Right lobe of liver (tissue), 6 donors: ENCODE measurements at places on chromosomes 5 and 9.

DNA sequence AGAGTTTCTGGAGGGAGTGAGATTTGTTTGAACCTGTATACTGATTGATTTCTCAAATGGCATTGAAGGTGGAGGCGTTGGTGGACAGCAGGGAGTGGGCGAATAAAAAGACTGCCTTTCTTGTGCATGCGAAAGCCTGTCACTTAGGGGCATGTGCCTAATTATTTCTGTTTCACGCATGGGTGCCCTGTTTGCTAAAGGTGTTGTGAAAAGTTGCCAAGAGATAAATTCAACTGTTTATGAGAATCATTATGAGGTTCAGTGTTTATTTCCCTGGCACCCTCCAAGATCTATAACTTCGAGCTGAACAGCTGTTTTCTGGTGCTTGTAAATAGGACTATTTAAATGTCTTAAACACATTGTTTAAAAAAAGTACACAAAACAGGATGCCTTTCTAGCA, 67.4 kb upstream of the DMRTA1 start:
- DNase-seq: no peak

- DNase-seq: no peak
Measured at GRCh38 chr9:110110154-110110553, 97.8 kb downstream of the C9orf152 start.

DNA sequence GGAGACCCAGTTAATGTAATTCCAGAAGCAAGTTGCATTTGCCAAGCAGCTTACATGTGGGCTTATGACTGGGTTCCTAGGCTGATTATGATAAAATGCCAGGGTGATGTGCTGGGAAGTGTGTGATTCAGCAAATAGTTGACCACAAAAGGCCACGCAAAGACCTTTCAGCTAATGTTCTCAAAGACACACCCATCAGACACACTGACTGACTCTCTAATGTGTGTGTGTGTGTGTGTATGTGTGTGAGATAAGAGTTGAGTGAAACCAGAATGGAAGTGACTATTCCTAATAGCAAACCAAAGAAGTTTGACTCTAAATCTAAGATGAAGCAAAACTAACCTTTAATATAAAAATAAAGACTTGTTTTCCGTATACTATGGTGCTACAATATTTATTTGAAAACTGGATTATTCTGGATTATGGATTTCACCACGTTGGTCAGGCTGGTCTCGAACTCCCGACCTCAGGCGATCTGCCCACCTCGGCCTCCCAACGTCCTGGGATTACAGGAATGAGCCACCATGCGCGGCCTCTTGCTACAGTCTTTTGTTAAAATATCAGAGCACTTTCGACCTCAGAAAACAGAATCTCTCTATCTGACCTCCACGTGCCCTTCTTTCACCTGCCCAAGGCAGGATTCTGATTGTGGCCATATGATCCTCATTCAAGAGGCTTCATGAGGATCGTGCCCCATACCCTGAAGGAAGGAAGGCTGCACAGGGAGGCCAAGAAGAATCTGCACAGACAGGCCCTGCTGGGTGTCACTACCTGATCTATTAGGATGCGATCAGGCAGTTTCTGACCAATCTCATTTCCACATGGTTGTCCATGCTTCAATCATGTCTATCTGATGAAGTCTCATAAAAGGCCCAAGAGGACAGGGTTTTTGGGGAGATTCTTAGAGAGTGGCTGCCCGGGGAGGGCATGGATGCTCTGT, 75.6 kb downstream of the USP20 start:
- no peak for DNase-seq

DNA sequence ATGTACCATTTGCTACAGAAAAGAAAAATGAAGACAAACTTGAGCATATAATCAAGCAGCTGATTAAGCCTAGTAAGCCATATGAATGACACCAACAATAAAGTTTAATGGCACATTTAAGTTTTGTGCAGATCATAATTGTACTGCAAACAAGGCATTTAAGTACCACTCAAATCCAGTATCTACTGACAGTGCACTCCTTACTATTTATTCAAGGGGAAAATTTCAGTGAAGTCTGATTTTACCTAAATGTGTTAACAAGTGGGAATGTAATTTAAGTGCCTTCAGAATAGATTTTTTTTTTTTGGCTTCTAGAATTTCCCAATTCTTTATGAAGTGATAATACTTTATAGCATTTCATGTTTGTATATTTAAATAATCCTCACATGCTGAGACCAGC, 341.0 kb upstream of the POU5F2 start:
- no peak for DNase-seq

GRCh38 chr9:113409481-113409880, 994 bp downstream of the POLE3 start:
- no peak for DNase-seq

DNA sequence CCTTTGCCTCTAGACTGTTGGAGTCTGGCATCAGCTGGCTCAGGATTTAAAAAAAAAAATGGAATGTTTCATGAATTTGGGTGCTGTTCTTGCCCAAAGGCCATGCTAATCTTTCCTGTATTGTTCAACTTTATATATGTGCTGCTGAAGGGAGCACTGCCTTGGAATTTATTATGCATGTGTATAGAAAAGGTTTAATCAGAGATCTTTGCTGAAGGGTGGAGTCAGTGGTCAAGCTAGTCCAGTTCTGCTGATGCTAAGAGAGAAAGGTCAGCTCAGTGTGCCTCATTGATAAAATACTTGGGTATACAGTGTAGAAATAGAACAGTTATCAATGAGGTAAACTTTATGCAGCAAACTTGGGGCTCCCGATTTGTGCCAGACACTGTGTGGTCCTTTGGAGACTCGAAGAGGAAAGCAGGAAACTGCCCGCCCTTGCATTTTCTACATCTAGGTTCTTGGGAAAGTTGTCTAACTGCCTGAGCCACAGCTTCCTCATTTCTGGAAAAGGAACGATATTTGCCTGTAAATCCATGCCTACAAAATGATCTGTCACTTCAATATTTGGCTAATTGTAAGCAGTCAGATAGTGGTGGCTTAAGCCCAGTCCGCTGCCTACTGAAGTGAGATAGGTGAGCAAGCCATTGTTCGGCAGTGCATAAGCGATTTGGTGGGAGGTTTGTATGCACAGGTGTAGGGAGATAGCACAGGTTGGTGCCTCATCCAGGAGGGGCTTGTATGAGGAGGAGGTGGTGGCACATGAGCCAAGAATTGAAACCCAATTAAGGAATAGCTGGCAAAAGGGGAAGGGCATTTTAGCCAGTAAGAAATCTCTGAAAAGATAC, 29.2 kb upstream of the GTF2H2C start:
- no peak for DNase-seq

GRCh38 chr9:134325813-134326723, at the start of gene RXRA:
TSS of gene RXRA (plus strand) at chr9:134326455. CDS start at chr9:134326632, 177 bp downstream.
- peak; percentile 94 for DNase-seq

DNA sequence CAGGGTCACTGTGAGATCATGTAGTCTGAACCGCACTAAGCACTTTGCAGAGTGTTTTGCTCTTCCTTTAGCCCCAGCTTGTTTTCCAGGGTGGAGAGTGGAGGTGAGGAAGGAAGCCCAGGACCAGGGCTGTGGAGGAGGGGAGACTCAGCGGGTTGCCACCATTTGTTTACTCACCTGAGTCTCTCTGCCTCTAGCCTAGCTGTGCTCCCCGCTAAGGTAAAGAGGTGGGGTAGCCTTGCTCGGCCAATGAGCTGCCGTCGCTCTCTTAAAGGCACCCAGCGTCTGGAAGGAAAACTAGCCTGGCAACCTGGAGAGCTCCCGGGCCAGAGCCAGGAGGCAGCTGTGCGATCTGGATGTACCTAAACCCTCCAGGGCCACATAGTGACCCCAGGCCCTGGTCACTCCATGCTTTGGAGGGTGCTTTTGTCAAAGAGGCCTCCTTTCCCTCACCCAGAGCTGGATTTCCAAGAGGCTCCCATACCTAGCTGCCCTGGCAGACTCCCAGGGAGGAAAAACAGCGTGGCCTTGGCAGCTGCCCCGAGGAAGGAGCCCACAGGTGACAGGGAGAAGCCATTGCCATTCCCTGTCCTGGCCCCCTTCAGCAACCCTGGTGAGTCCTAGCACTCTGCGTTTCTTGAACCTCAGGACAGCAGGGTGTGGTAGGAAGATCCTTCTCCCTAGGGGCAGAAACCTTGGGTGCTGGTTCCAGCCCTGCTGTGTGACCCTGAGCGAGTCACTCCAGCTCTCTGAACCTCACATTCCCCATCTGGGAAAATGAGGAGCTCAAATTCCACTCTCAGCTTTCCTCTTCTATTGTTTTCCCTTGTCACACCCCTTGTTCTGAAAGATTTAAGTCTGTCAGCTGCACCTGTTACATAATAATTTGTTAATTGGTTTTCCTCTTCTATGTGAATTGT, 42.4 kb upstream of the LARP1 start:
- DNase-seq: no peak

- DNase-seq: no peak
Measured at GRCh38 chr9:14146201-14146874, 167.6 kb downstream of the NFIB start.

- DNase-seq: no peak
Measured at GRCh38 chr5:154316223-154316935, 125.8 kb downstream of the GALNT10 start.

DNA sequence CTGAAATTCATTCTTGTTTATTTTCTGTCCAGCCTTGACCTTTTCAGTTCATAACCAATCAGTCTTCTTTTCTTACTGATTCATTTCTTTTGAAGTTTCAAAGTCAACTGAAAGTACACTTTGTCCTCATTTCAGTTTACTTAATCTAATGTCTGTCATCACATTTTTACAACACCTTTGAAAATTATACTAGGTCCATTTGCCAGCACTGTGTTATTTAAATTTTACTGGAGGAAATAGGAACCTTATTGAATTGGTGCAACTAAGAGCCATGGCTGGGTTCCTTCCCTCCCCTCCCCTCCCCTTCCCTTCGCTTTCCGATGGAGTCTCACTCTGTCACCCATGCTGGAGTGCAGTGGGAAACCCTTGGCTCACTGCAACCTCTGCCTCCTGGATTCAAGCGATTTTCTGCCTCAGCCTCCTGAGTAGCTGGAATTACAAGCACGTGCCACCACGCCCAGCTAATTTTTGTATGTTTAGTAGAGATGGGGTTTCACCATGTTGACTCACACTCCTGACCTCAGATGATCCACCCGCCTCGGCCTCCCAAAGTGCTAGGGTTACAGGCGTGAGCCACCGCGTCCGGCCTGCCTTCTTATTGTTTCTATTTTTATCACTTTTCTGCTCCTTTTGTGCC, 6.3 kb downstream of the RMI1 start:
- no peak for DNase-seq

DNA sequence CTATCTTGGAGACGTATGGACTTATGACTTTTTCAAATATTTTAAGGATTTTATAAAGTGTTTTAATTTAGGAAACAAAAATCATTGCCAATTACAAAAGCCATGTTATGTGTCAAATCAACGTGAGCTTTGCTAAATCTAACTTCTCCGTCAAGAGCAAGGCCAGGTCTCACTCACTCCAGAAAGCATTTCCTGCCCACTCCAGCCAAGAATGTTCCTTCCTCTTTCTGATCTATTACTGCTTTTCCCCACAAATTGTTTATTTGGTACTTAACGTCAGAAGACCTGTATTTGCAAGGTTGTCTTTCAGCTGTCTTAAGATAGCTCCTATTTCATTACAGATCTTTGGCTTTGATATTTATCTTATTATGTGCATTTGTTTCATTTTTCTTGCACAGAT, 193.5 kb upstream of the HAPLN1 start:
- no peak for DNase-seq
